ENCODE measurements at places on chromosomes 6 and 20. TPM values are rescaled to one million over a fixed set of nuclear protein-coding genes. Genes with fewer than 3 reads are reported as not detected.

- DNase-seq = no peak
These were observed 56.2 kb downstream of the GFOD1 start for GRCh38 chr6:13431059-13431656.

Gene EYA4
- polyA plus RNA-seq = 9.3 TPM

GRCh38 chr6:125306756-125307149, 5.0 kb upstream of the HDDC2 start:
- no peak for DNase-seq

GRCh38 chr6:135801755-135802465, 49.6 kb upstream of the PDE7B start:
- DNase-seq = no peak

- DNase-seq = no peak
These were observed 223.5 kb upstream of the ID4 start for GRCh38 chr6:19613678-19614077.

- no peak for DNase-seq
These were observed 1.4 kb downstream of the CLIC1 start for GRCh38 chr6:31734821-31735406.

DNA sequence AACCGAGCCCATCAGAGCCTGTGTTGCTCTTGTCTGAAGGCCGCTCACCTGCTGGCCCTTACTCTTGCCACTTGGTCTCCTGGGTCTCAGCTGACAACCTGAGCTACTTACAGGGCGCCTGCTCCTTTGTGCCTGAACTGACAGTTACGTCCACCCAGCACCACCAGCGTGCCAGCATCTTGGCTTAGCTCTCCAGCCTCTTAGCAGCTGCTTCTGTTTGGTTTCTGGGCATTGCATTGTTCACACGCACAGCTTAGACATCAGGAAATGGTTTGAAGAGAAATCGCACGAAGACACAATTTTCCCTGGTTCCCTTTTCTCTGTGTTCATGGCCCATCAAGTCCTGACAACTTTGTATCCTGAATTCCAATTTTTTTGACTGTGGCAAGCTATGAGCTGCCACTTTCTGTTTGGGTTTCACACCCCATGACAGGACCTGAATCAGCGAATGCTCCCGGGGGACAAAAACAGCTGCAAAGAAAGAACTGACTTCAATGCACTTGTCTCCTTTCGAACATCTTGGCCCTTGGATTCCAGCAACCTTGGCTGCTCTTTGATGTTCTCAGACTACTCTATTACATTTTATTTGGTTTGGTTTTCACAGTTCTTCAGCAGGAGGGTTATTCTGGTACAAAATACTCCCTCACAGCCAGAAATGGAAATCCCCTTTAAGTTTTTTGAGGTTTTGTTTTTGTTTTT, 45.2 kb upstream of the LY86 start:
- DNase-seq = no peak

DNA sequence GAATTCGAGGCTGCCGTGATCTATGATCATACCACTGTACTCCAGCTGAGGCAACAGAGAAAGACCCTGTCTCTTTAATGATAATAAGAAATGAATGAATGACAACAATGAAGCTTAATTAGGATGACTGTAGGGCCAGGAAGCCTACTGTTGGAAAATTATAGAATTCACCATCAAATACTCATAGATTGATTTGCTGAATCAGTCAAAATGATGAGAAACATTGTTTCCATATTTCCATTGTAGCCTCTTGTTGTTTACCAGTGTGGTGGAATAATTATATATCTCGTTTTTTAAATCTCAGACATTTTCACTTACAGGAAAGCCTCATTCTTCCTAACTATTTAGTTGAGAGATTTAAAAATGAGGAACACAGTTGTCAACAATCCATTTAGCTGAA, 96.2 kb downstream of the JAG1 start:
- DNase-seq = no peak

GRCh38 chr6:90080876-90081481, 186.7 kb downstream of the GJA10 start:
- DNase-seq = no peak

DNA sequence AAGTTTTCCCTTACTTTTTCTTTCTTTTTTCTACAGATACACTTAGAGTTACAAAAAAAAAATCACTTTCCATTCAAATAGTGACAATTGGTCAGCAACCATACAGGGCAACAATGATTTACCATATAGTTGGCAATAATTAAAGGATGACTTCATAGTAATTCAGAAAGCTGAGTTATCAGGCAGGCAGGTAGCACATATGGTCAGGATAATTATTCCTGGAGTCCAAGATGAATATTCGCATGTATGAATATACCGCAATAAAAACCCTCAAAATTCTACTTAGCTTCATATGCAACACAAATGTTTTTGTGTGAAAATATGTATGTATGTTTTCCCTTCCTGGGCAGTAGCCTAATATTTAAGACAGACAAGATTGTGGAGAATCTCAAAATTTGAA, 34.5 kb downstream of the COL19A1 start:
- no peak for DNase-seq

Gene FOXO3
- 48.7 TPM for polyA plus RNA-seq

DNA sequence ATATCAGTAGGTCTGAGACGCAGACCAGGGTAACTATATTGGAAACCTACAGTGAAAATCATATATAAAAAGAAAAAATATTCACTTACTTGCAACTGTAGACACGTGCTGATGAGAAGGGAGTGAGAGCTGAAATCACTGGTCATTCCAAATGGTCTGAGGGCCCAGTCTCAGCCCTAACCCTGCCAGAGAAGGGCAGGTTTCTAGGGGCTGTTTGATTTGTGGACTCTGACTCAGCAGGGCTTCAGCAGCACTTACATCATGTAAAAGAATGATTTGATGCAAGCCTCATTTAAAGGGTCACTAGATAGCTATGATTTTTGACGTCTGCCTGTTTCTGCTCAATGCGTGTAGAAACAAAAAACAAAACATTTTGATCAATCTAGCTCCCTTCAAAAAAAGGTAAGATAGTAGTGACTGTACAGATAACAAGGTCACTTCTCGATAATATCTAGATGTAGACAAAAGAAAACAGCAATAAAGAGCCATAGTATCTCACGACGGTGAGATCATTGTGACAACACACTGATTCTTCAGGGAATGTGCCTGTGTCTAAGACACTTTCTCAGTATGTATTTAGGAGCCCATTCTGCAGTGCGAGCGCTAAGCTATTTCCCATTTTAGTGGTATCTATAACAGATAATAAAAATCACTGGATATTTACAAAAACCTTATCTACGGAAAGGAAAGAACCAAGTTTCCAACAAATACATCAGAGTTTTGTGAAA, 307.2 kb downstream of the HIVEP2 start:
- DNase-seq = no peak

DNA sequence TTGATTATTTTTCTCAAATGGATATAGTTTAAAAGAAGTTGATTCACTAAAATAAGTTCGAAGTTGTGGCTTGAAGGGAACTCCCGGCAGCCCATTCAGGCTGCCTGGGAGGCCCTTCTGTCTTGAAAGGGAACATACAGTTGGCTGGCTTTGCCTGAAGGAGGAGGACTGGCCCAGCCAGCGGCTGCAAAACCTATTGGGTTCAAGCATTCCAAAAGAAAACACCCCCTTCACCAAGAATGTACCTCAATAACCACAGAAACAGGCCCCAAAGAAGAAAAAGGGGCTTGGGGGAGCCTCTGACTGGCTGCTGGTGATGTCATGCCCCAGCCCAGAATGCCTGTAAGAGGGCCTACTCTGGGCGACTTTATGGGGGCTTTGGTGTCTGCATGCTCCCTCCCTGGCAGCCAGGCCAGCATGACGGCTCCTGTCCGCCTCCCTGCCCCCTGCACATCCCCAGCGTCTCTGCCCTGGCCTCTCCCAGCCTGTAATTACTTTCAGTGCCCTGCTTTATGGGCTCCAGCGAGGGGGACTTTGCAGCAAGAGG, 36.5 kb downstream of the MAFB start:
- DNase-seq = no peak

DNA sequence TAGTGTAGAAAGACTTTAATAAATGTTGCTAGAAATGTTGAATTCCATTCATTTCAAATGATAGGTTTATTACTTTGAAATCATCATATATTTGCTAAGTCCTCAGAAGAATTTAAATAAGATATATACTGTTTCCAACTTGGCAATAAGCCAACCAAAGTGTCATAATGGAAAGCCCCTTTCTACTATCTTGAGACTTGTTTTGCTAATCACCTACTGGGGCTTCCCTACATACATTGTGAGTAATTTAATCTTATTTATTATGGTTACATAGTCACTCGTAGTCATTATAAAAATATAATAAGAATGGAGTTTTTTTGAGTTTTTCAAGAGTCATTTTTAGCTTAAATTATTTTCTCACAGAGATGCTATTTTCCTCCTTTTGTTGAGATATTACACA, 20.7 kb downstream of the COL19A1 start:
- no peak for DNase-seq

GRCh38 chr6:106087548-106088325, 1.6 kb downstream of the PRDM1 start:
- DNase-seq = no peak

DNA sequence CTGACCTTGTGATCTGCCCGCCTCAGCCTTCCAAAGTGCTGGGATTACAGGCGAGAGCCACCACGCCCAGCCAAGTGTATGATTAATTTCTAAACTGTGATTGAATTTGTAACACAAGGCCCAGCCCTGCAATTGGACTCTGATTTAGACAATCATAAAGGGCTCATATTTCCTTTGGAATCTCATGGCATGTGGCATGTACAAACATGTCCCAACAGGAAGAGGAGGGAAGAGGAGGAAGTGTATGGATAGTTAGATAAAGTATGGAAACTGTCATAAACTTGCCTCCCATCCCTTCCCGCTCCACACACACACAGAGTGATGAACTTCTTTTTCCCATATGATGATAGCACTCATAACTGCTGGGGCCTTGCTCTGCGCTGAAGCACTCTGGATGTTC, 27.2 kb upstream of the QKI start:
- DNase-seq = no peak

GRCh38 chr6:152828431-152828830, 77.8 kb downstream of the VIP start:
- DNase-seq = no peak

Gene SUMO4
- polyA plus RNA-seq = 1.0 TPM

DNA sequence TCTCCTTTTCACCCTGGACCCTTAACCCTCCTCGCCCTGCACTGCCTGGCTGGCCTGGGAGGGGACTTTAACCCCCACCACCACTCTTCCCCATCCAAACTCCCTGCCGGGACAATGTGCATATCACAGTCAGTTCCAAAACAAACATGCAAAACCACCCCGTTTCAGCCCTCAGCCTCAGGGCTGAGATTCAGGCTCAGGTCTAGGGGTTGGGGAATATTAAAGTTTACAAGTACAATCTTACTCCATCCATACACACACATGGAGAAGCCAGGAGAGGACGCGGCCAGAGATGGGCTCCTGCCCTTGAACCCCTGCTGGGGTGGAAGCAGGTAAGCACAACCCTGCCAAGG, 534 bp downstream of the KIAA1755 start:
- DNase-seq = no peak

DNA sequence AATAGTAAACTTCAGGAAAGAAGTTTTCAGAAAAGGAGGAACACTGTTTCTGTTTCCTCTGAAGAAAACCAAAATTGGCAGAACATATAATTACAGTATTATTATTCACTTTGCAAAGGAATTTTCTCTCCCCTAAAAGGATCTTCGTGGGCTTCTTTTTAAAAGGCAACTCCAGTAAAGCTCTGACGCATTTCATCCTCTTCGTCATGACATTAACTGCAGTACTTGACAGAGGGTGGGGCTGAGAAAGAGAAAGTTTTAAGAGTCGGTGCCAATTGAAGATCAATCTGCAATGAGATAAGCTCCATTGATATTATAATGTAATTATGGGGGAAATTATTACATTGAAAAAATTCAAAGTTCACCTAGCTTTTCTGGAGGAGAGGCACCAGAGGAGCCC, 75.8 kb downstream of the MYB start:
- no peak for DNase-seq

DNA sequence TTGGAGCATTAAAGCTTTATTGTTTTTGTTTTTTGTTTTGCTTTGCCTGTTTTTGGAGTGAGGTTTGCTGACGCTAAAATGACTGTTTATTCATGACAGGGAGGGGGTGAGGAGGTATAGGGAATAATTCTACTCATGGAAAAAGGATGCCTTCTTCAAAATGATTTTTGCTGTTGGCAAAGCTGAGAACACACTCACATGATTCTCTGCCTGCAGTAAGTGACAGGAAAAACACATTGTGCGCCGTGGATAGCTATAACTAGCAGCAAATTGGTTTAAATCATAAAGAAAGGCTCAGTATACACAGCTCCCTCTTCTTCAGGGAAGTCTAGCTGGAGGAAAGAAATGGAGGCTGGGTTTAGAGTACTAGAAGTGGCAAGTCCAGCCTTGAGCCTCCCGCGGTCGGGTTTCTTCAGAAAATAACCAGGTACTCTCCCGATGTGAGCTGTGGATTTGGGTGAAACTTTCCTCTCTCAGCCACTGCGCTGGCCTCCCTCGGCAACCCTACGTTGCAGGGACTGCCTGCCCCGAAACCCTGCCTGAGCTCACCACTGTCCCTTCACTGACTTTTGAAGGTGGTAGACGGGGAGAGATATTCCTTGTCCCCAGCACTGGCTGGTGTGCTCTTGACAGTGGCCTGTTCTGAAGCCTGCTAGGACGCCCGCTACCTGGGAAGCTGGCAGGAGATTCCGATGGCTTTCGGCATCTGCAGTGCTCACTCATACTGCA, 278.2 kb downstream of the NRN1 start:
- DNase-seq = no peak

DNA sequence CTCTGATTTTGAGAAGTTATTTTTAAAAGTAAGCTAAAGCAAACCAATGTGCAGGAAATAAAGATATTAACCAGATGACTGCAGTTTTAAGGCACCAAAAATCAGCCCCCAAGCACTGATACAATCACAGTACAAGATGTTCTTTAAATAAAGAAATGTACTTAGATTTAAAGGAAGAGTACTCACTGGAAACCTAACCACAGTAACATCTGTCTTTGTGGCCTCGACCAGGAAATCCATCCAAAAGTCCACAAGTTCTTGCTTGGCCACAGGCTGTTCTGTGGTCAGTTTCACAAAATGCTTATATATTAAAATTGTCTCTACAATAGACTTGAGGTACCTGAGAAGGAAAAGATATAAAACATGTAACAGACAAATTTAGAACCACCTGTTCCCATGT, 105.9 kb upstream of the MAP7 start:
- DNase-seq = no peak

Gene SRMS
- not detected for polyA plus RNA-seq

- no peak for DNase-seq
These were observed 41.3 kb downstream of the PCNA start for GRCh38 chr20:5078399-5078958.

Gene RAMACL
- polyA plus RNA-seq = 0.35 TPM

- no peak for DNase-seq
These were observed 31.8 kb upstream of the PHACTR3 start for GRCh38 chr20:59572515-59572914.

Gene ADGRG6
- 38.3 TPM for polyA plus RNA-seq

Data from right renal pelvis (tissue), 4 donors.